ENCODE measurements at places on chromosomes 1 and 21.

DNA sequence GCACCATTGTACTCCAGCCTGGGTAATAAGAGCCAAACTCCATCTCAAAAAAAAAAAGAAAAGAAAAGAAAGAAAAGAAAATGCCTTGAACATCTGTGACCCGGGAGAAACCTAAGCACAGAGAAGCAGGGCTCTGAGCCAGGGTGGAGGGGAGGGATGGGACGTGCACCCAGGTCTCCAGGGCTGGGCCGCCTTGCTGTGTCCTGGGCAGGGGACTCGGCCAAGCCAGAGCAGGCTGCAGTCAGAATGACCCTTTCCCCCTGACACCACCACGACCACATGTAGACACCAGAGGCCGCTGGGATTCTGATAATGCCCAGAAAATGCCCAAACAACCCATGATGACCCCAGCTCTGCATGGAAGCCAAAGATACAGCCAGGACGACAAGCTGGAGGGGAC, 17.8 kb downstream of the CHD5 start:
- no peak for DNase-seq

DNA sequence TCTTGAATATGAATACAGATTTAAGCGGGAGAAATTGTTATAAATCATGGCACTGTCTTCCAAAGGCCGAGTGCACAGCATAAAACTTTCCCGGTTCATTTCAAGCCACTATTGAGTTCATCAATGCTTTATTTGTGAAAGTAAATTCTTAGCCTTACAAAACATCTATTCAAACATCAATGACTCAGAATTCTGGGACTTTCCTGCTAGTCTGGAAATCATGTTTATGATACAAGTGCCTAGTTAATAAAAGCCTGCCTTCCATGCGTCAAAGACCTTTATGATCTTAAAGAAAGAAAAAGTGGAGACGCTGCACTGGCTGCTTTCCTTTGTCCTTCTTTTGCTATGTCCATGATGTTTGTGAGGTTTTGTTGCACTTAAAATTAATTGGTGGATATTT, 137.7 kb downstream of the SETD4 start:
- no peak for DNase-seq

GRCh38 chr21:34553151-34553952, 41.3 kb upstream of the KCNE1 start:
- no peak for DNase-seq

- no peak for DNase-seq
These were observed 26.4 kb downstream of the CD48 start for GRCh38 chr1:160685266-160685665.

GRCh38 chr1:166915042-166915441, 39.0 kb upstream of the TADA1 start:
- no peak for DNase-seq

DNA sequence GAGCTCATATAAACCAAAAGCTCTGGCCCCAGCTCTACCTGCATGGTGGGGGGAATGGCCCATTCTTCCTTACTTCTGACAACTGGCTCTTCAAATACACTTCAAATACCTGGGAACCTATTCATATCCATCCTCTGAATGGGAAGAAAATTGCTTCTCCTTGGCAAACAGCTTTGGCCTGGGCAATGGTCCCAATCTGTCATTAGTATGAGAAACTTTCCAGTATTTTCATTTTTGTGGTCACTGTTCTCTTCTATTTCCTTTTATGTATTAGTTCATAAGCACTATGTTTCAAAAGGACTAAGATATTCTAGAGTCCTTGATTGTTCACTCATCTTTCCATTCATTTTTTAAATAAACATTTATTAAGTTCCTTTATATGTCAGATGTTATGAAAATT, 5.2 kb upstream of the HSD3B2 start:
- DNase-seq, result no peak

DNA sequence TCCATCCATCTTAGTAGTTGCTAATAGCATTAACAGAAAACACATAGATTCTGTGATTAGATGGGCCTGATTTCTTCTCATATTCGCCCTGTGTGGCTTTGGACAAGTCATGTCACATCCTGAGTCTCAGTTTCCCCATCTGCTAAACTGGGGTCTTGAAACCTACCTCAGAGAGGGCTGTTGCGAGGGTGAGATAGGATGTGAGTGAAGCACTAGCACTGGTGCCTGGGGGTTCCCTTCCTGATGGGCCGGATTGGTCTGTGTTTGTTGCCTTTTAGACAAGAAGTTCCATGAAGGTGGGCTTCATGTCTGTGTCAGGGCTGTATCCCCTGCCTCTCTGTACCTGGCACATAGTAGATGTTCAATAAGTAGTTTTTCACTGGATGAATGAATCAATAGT, 3.5 kb upstream of the MAN1C1 start:
- no peak for DNase-seq

DNA sequence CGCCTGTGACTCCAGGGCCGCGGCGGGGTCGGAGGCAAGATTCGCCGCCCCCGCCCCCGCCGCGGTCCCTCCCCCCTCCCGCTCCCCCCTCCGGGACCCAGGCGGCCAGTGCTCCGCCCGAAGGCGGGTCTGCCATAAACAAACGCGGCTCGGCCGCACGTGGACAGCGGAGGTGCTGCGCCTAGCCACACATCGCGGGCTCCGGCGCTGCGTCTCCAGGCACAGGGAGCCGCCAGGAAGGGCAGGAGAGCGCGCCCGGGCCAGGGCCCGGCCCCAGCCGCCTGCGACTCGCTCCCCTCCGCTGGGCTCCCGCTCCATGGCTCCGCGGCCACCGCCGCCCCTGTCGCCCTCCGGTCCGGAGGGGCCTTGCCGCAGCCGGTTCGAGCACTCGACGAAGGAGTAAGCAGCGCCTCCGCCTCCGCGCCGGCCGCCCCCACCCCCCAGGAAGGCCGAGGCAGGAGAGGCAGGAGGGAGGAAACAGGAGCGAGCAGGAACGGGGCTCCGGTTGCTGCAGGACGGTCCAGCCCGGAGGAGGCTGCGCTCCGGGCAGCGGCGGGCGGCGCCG, at the start of gene SIM2:
Gene SIM2 (plus strand): TSS at position 135 of the 565 bp plus-strand sequence. CDS start 632 bp downstream, outside the sequence.
- DNase-seq, result no peak

Measured in GM19239 (cell line).